ENCODE measurements at places on chromosomes 5 and 9. TPM values are rescaled to one million over a fixed set of nuclear protein-coding genes. Genes with fewer than 3 reads are reported as not detected.
A peak's percentile ranks its signal among the peaks of the same experiment; 100 is the strongest.

- DNase-seq: no peak
Measured at GRCh38 chr5:39691993-39692392, 267.2 kb upstream of the DAB2 start.

DNA sequence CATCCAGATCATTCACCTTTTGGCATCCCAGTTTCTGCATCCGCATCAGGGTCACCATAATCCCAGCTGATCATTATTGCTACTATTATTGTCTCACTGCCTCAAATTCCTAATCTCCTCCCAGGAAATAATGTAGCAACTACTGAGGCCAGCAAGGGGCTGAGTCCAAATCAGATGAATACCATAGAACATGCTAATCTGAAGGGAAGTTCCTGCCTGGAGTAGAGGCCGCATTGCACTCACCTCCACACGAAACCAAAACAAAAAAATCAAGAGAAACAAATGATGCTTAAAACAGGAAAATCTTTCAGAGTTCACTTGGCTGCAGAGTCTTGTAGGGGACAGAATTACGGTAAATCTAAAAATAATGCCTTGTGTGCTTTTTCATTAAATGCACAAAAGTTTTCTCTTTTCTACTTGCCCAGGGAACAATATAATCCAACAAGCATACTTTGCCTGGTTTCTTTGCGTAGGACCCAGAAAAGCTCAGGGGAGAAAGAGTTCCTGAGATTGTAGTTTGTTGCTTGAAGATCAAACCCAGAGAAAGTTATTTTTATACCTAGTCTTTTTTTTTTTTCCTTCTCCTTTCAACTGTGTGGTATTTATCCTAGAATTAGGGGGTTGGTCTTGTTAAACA is 87.7 kb upstream of the KLF4 start:
- no peak for DNase-seq

GRCh38 chr5:32630867-32631491 is 45.6 kb downstream of the SUB1 start:
- no peak for DNase-seq

- DNase-seq: peak; percentile 22
Measured at GRCh38 chr5:172322028-172322965, 38.7 kb upstream of the UBTD2 start.

The DAB2IP gene
- 19.1 TPM for total RNA-seq

The SLC45A2 gene
- not detected for total RNA-seq
